ENCODE measurements at places on chromosomes 7 and 10.

DNA sequence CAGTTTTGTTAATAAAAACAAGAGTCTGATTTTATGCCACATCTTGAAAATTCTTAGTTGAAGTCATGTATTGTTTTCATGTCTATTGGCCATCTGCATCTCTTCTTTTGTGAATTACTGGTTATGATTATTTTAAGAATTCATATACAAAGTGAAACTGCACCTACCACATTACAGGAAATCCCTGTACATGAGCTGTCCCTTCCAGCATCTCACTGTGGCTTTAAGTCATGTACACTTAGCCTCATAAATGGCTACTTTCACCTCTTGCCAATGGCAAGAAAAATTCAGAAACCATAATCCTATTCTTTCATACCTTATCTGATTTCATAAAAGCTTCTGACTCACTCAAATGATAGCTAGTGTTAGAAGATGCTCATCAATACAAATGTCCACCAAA, 48.6 kb downstream of the CRTAC1 start:
- ATAC-seq: no peak

DNA sequence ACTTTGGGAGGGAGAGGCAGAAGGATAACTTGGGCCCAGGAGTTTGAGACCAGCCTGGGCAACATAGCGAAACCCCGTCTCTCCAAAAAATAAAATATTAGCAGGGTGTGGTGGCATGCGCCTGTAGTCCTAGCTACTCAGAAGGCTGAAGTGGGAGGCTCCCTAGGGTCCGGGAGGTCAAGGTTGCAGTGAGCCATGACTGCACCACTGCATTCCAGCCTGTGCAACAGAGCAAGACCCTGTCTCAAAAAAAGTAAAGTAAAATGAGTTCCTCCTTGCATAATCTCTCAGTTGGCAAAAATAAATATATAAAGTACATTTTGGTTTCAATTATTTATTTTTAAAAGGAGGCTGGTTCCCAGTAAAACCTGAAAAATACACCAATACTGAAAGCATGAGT, 11.8 kb downstream of the NANOS1 start:
- no peak for ATAC-seq

DNA sequence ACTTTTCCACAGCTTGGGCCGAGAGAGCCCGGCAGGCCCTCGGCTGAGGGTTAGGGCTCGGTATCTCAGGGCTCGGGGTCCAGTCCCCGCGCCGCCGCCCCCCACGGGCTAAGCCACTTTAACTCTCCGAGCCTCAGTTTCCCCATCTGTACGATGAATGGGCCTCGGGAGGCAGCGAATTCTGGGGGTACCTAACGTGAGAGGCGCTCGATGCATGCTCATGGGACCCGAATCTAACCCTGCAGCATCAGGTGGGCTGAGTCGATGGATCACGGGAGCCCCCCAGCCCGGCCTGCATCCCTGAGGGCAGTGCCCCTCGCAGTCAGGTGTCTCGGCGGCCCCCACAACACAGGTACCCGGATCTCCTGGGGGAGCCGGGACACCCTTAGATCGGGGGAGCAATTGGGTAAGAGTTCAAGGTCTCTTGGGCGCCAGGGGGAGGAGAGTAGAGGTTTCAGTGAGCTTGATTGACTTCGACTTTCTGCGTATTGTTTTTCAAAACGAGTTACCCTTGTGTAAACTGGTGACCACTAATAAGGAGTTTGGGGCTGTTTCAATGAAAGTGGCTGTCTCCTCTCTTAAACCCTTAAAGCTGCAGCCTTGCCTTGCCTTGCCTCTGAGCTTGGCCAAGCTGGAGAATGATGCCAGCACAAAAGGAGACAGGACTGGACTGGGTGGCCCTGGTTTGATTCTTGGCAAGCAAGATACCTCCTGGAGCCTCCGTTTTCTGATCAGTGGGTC, 631 bp downstream of the POR start:
- ATAC-seq: no peak

- no peak for ATAC-seq
These were observed 19.4 kb upstream of the PAX2 start for GRCh38 chr10:100725869-100726426.

DNA sequence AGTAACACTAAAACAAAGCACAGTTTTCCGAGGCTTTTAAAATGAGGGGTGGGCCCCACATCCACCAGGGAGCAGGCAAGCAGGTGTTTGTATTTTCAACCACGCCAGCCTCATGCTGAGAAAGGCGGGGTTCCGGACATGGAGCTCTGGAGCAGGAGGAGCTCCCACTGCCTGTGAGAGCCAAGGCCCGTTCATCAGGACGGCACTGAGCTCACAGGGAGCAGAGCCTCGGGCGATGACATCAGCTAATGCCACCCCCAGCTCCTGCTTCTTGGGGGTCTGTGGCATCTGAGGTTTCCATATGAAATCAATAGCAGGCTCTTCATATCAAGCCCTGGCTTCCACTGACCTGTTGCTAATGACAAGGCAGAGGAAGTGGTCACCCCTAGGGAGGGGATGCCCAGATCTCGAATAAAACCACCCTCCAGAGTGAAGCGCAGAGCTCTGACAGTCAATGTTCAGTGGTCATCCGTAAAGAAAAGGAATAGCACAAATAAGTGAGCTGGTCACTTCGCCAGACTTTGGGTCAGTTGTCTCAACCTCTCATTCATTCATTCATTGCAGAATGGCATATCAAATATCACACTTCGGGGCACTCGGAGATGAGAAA, 89.1 kb downstream of the TNS3 start:
- no peak for ATAC-seq

GRCh38 chr7:132656846-132657776, 80.8 kb upstream of the PLXNA4 start:
- ATAC-seq: no peak

GRCh38 chr10:48194830-48195229, 79.7 kb downstream of the FRMPD2 start:
- no peak for ATAC-seq

DNA sequence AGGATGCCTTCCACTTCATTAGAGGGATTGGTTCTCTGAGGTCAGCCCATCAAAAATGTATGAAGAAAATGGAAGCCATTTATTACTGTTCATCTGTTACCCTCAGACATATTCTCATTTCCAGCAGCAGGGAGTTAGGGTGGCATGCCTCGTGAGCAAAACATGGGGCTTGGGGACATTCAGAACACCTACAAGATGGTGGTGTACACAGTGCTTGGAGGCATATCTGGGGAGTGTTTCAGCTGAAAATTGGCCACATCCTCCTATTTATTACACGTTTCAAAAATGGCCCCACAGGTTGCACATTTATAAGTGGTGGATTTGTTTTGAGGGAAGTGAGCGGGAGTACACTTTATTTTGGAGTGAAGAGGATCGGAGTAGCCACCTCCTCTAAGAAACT, 93.4 kb downstream of the SPAG6 start:
- ATAC-seq: no peak

- ATAC-seq: no peak
These were observed 95.6 kb downstream of the USP6NL start for GRCh38 chr10:11515596-11516430.

DNA sequence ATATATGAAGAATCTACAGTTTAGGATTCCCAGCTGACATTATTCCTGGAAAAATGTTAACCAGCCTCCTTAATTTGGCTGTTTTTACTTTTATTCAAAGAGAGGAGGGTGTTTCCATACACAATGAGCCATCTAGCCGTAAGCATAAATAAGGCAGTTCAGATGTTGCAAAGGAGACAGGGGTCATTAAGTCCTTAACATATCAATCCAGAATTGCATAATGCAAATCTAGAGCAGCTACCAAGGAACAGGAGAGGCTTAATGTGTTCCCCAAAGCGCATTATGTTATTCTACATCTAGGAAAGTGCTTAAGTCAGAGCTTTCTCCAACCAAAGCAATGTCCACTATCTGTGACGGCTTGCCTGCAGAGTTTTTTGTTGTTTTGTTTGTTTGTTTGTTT, 32.4 kb upstream of the TCF7L2 start:
- ATAC-seq: no peak

GRCh38 chr7:2681929-2682799, 5.8 kb upstream of the AMZ1 start:
- ATAC-seq: no peak

- no peak for ATAC-seq
These were observed 76.2 kb downstream of the TMEM26 start for GRCh38 chr10:61376908-61377368.

DNA sequence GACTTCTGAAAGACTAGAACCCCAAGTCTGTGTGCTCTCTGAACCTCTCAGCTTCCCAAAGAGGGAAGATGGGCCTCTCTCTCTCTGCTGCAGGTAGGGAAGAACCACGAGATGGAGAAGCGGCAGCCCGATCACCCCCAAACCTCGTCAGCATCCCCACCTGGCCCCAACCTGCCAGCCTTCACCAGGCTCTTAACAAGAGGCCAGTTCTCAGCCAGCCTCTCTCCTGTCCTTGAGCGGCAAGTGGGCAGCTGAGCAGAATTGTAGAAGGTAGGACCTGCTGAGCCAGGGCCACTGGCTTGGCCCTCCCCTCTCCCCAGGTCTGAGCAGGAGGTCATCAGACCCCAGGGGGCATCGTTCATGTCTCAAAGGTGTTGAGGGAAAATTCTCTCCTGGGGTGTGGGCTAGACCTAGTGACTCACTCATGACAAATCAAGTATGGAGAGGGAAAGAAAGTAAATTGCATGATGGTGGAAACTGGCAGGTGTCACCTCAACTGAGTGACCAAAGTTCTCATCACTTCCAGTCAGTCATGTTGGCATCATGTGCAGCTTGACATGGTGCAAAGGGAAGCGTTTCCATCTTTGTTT, 92.0 kb upstream of the GPR26 start:
- no peak for ATAC-seq

GRCh38 chr10:93671042-93671441, 31.4 kb downstream of the FRA10AC1 start:
- no peak for ATAC-seq

DNA sequence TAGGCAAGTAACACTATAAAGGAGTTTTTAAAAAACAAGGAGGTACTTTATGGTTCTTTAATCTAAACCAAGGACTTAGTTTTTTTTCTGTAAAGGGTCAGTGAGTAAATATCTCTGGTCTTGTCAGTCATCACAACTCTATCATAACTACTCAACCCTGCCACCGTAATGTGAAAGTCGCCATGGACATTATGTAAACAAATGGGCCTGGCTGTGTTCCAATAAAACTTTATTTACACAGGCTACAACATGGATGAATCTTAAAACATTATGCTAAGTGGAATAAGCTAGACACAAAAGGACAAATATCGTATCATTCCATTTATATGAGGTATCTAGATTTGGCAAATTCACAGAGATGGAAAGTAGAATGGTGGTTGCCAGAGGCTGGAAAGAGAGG, 60.8 kb upstream of the SP4 start:
- ATAC-seq: no peak

DNA sequence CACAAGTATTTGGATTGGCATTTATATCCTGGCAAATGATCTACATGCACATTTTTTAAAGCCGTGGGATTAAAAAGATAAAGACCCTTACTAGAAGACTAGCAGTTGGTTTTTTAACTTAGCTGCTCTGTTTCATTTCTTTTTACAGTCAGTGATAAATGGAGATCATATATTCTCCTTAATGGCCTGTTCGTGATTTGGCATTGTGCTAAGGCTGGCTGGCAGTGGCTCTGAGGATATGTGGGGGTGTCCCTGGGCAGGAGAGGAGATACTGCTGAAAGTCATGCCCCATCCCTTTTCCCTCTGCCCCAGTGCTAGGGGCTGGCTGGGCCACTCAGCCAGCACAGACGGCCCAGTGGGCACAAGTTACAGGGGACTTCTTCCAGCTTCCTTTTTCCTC, 341.7 kb downstream of the PRPF18 start:
- ATAC-seq: no peak

GRCh38 chr7:139721417-139721816, 56.4 kb downstream of the HIPK2 start:
- ATAC-seq: no peak

DNA sequence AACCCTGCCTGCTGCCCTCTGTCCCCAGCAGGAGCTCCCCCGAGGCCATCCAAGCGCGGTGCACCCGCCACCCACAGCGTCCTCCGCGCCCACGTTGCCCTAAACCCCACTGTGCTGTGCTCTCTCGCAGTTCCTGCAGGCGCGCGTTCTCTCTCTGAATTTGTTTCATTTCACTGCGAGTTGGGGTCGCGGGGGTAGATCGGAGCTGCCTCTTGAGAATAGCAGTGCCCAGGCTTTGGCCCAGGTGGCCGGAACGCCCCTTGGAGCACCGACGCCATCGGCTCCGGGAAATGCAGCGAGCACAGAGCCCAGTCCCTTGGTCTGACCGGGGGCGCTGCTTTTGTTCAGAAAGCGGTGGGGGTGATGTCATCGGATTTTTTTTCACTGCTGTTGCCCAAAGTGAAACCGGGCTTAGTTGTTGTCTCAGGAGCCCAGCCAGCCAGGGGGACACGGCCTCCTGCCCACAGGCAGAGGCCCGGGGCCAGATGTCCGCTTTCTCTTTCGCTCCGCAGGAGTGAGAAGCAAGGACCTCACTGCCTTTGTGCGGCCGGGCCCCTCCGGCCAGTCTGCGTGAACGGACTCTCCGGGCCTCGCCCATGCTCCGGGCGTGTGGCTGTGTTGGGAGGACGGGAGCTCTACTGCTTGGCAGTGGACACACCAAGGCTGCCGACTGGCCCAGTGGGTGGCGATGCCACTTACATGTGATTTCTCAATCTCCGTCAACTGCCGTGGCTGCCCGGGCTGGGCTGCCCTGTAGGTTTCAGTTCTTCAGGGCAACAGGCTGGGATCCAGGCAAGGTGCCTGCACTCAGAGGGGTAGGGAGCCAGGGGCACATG, 43.1 kb downstream of the FOXK1 start:
- ATAC-seq: peak; percentile 78

- ATAC-seq: no peak
These were observed 436.1 kb upstream of the FOXK1 start for GRCh38 chr7:4245866-4246470.

DNA sequence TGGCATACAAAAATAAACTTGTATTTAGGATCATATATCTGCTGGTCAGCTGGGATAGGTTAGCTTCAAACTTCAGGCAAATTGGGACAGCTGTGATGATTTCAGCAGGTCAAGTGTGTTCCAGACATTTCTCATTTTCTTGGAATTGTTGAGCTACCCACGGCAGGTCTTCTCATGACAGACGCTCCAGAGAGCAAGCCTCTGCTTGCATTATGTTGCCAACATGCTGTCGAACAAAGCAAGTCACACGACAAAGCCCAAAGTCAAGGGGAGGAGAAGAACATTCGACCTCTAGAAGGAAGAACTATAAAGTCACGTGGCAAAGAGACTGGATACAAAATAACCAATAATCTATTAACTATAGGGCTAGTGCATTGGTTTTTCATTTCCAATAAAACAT, 103.5 kb downstream of the RAB18 start:
- ATAC-seq: no peak

- peak; percentile 11 for ATAC-seq
These were observed 507 bp downstream of the SAR1A start for GRCh38 chr10:70169649-70170364.
